ENCODE measurements at places on chromosomes 11 and 22.

- H3K4me1 ChIP-seq: peaks cover under 1% of the 10 kb centered on the region
- no peak overlapping the region for H3K27ac ChIP-seq
Measured at GRCh38 chr22:37065180-37065579, 13.6 kb downstream of the KCTD17 start.

DNA sequence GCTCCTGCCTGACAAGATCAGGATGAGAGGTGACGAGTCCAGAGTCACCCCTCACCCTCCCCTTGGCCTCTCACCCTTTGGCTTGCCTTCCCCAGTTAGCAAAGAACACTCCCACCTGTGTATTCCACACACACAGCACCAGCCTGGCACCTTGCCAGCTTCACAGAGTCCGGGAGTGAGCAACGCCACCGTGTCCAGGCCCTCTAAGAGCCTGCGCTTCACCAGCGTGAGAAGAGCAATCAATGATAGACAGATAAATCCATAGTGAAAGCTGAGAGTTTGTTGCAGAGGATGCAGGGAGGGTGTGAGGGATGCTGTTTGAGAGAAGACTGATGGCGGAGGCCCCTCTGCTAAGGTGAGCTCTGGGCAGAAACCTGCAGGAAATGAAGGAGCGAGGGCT lies 404.5 kb downstream of the LARGE1 start:
- H3K36me3 ChIP-seq: no peaks in the 10 kb centered on the region
- no peaks in the 10 kb centered on the region for H3K27me3 ChIP-seq
- DNase-seq: no peak

DNA sequence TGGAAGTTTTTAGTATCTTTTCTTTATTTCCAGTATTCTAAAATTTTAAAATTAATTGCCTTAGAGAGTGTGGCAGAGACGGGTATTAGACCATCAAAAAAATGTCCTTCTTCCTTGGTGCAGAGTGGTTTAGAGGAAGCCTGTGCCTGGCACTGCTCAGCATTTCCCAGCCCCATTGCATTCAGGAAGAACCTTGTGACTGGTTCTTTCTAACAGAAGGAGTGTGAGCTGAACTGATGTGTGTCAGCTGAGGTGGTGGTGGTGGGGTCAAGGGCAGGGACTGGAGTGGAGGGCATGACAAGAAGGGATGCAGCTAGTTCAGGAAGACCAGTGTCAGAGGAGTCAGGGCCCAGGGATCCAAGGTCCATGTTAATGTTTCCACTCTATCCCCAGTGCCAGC lies 58.7 kb upstream of the FDX1 start:
- H3K36me3 ChIP-seq: no peaks in the 10 kb centered on the region
- peaks cover 12% of the 10 kb centered on the region for H3K4me1 ChIP-seq
- no peak for DNase-seq
- no peak overlapping the region for H3K27ac ChIP-seq

- H3K4me3 ChIP-seq: no peak overlapping the region
- H3K27me3 ChIP-seq: peaks cover 53% of the 10 kb centered on the region
- H3K4me1 ChIP-seq: no peaks in the 10 kb centered on the region
- no peak overlapping the region for H3K27ac ChIP-seq
- no peak for DNase-seq
Measured at GRCh38 chr22:22857607-22858558, 29.7 kb upstream of the IGLL5 start.

DNA sequence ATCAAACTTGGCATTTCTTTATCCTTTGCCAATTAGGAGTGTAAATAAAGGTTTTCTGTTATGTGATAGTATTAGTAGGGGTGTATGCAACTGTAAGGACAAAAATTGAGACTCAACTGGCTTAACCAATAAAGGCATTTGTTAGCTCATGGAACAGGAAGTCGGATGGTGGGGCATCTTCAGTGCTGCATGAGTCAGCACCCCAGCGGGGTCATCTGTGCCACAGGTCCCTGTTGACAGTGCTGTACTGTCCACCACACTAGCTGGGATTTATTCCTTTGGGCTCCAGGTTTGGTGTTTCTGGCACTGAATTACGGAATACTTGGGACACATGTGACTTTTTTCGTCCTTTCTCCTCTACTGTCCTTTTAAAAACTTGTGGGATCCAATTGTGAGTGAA lies 86.0 kb downstream of the PPP6R3 start:
- peaks cover 55% of the 10 kb centered on the region for H3K36me3 ChIP-seq
- H3K27me3 ChIP-seq: no peaks in the 10 kb centered on the region
- no peak for DNase-seq
- H3K4me3 ChIP-seq: no peak overlapping the region
- peaks cover 47% of the 10 kb centered on the region for H3K4me1 ChIP-seq

DNA sequence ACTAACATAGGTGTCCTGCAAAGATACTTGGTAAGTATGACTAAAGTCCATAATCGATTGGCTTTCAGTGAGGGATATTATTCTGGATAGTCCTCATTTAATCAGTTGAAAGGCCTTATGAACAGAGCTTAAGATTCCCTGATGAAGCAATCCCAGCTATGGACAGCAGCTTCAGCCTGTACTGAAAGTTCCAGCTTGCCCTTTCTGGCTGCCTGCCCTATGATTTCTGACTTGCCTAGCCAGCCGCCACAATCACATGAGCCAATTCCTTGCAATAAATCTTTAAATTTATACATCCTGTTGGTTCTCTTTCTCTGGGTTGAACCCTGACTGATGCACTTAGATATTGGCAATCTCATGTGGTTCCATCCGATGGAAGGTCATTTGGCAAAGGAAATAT lies 759.0 kb upstream of the API5 start:
- DNase-seq: no peak
- H3K4me3 ChIP-seq: no peak overlapping the region
- H3K4me1 ChIP-seq: no peaks in the 10 kb centered on the region
- H3K36me3 ChIP-seq: no peaks in the 10 kb centered on the region
- H3K27me3 ChIP-seq: no peaks in the 10 kb centered on the region

DNA sequence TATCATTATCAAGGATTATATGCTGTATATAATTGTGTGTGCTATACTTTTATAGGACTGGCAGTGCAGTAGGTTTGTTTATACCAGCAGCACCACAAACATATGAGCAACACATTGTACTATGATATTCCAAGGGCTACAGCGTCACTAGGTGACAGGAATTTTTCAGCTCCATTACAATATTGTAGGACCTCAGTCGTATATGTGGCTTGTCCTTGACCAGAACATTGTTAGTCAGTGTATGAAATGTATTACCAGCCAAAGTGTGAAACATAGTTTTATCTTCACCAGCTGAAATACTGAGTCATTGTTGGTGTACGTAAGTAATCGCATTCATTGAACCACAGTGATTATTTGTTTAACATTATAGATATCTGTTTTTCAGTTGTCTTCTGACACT lies 20.4 kb downstream of the JHY start:
- no peaks in the 10 kb centered on the region for H3K27me3 ChIP-seq
- no peak overlapping the region for H3K27ac ChIP-seq

- peaks cover 45% of the 10 kb centered on the region for H3K4me1 ChIP-seq
- DNase-seq: peak; percentile 23
- peak overlapping the region; percentile 87 for H3K4me3 ChIP-seq
- H3K27ac ChIP-seq: peak overlapping the region; percentile 87
Measured at GRCh38 chr11:75350743-75351540, 519 bp downstream of the ARRB1 start.
